HS-5 (cell line): ENCODE measurements at places on chromosomes 3 and 15.

- DNase-seq: no peak
These were observed 290.8 kb downstream of the NEK10 start for GRCh38 chr3:27078246-27078913.

DNA sequence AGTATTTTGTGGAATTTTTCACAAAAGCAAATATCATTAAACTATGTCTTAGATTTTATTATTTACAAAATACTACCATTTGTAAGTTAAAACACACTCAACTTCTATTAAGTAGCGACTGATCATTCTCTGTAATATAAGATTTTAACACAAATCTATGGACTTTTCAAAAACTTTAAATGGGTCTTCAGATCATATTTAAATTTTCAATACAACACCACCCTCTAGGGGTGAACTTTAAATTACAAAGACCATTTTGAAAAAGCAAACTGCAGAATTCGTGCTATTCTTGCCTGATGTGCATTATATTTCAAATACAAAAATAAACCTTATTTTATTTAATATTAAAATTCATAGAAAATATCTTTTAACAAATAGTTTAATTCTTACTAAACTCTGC, 8.2 kb upstream of the VGLL4 start:
- DNase-seq: no peak

DNA sequence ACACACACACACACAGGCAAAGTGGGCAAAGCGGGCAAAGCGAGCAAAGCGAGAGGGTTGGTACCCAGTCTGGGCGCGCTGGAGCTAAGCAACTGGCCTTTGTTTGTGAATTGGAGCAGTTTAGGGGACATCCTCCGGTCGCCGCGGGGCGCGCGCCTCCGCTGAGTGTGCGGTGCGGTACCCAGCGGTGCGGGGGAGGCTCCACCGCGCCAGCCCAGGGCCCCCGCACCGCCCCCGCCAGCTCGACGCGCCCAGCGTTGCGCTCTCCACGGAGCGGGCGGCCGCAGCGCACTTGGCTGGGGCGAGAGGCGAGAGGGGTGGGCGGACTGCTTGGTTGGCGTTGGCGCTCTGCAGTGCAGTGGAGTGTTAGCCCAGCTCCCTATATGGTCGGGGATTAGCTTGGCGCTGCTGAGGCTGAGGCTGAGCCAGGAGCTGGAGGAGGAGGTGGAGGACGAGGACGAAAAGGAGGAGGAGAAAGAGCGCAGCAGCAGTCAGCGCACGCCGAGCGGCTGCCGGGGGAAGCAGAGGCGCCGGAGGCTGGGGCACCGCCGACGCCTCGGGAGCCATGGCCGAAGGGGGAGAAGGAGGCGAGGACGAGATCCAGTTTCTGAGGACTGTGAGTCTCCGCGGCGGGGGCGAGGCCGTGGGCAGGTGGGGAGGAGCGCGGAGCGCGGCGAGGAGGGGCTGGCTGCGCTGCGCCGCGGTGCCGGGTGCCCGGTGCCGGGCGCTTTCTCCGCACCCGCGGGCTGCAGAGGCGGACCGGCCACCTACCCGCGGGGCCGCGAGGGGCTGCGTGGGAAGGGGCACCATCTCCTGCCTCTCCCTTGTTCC, at the start of gene RYR3:
TSS of gene RYR3 (plus strand) at position 487 of the 831 bp plus-strand sequence. CDS start at position 566, 79 bp downstream.
- DNase-seq: no peak

GRCh38 chr15:22839046-22839695, 705 bp downstream of the NIPA2 start:
- DNase-seq: no peak

DNA sequence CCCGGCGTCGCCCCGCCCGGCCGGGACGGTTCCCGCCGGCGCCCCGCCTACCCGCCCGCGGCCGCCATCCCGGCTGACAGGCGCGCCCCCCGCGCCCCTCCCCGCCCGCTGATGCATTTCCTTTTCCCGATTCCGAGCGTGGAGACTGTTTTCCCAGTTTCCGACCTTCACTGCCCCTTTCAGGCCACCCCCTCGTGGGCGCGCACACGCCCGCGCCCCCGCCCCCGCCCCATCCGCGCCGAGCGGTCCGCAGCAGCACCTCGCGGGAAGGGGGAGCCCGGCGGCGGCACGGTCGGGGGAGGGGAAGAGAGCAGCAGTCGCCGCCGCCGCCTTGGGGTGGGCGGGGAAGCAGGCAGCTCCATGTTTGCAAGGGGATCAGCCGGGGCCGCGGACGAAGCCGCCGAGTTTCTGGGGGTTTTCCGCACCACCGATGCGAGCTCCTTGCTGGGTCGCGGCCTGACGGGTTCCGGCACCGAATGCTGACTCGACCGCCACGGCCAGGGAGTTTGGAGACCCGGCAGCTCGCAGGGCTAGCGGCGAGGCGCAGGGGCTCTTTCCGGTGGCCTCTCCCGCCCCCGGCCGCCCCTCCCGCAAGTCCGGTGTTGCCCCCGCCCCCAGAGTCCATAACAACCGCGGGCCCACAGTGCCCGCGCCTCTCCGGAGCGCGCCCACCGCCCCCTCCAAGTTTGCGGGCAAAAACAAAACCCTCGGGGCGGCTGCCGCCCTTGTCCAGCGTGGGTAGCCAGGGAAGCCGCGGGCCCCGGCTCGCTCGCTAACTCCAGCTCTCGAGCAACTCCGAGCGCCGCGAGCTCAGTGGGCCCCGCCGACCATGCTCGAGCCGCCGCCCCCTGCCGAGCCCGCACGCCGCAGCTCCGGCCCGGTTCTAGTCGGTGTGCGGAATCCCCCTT, 3.2 kb upstream of the SIN3A start:
- no peak for DNase-seq

DNA sequence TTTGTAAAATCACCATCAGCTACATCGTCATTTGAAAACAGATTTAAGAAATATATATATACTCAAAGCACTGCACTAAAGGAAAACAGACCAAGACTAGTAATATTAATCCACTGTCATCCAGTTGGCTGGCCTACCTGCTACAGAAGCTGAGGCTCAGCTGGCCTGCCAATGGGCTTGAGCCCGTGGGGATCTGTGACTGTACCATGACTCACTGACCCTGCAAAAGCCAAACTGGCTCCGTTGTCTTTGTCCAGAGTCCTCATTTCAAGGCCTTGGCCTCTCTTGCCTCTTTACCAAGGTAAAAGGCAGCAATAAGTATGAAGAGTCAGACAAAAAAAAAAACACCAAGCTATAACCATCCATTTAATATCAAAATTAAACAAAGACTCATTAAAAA, 463.5 kb upstream of the RASGRP1 start:
- peak; percentile 25 for DNase-seq
